Tongue (tissue), 3 donors: ENCODE measurements at places on chromosomes 11 and 22. TPM values are rescaled to one million over a fixed set of nuclear protein-coding genes. Genes with fewer than 3 reads are reported as not detected.

- DNase-seq: peak; percentile 48
Measured at GRCh38 chr11:120929664-120930154, 94.2 kb upstream of the TBCEL start.

The ADM2 gene
- 0.92 TPM for total RNA-seq

- no peak for DNase-seq
Measured at GRCh38 chr11:109914038-109914437, 179.2 kb upstream of the ZC3H12C start.

- DNase-seq: peak; percentile 35
Measured at GRCh38 chr11:6319001-6319703, 1.1 kb downstream of the CAVIN3 start.

DNA sequence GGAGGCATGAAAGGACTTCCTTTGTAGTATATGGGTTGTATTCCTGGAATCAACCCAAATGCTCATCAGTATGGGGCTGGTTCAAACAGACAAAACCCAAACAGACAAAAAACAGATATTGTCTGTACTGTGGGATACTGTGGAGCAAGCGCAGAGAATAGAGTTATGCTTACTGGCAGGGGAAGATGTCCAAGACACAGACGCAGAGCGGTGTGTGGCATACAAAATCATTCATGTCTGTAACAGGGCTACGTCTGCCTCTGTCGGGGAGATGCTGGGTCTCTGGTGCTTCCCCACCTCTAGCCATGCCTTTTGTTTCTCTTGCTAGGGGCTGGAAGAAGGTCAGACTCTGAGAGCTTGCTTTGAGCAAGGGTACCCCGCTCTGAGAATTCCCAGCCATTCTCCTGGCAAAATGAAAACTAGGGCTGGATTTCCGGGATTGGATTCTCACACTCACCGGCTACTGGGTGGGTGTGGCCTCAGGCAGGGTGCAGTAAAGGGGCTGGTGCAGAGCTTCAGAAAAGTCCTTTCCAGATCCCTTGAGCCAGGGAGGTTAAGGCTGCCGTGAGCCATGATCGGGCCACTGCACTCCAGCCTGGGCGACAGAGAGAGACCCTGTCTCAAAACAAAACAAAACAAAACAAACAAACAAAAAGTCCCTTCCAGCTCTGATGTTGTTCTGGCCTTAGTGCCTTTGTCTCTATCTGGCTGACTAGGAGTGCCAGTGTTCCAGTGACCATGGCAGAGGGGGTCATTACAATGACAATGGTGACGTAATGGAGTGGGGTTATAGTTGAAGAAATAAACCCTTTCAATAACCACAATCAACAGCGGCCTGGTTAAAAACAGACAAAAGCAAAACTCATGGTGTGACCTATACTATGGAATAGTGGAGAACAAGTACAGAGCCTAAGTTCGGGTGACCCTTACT is 2.9 kb upstream of the ABCC8 start:
- DNase-seq: peak; percentile 54

DNA sequence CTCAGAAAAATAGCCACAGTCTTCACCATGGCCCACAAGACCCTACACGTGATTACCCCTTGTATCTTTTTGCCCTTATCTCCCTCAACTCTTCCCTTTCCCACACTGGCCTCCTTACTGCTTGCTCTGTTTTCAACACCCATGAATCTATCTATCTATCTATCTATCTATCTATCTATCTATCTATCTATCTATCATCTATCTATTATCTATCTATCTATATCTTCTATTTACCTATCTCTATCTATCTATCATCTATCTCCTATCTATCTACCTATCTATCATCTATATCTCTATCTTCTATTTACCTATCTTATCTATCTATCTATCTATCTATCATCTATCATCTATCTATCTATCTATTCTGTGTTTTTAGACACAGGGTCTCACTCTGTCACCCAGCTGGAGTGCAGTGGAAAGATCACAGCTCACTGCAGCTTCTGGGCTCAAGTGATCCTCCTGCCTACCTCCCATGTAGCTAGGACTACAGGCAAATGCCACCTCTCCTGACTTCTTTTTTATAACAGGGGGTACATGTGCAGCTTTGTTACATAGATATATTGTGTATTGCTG is 54.2 kb downstream of the CNTF start:
- DNase-seq: no peak

- no peak for DNase-seq
Measured at GRCh38 chr11:59261150-59261549, 48.4 kb upstream of the MPEG1 start.

The NAALAD2 gene
- total RNA-seq: 8.5 TPM

The OR52I2 gene
- not detected for total RNA-seq

DNA sequence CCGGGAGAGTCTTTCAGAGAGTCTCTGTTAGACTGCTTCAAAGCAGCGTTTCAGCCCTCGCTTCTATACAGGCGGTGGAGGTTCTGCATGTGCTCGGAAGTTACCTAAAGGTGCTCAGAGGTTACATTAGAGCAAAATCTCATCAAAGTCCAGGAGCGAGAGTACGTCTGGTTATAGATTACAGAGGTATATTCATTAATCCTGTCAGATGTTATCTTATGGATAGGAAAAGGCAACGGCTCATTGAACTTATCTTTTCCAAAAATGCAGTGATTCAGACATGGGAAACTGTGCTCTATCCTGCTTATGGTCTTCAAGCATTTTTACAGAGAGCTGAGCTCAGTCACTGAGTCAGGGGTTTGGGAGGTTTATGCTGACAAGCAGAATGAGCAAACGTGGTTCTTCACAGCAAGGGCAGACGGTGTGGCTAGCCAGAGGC is 9.1 kb upstream of the ZBED5 start:
- DNase-seq: no peak

The CCDC116 gene
- total RNA-seq: not detected

DNA sequence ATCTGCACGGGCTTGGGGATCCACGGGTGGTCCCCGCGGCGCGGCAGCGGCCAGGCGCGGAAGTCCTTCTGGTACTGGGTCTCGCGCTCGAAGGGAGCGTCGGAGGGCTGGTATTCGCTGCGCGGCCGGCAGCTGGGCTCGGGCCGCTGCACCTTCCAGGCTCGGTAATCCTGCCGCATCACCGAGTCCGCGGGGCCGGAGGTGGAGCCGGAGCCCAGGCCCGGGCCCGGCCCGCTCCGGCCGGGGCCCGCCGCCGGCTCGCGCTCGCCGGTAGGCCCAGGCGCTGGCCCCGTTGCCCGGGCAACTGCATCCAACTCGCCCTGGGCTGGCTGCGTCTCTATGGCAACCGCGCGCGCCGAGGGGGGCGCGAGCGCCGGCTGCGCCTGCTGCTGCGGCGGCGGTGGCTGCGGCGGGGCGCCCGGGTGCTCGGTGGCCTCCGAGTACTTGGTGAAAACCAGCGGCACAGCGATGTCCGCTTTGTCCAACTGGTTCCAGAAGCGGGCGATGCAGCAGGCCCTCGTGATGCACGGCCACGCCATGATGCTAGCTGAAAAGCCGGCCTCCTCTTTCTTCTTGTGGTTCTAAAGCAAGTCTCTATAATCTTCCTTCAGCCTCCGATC is 897 bp downstream of the MAP6 start:
- peak; percentile 68 for DNase-seq

The MAFF gene
- total RNA-seq: 20.9 TPM

DNA sequence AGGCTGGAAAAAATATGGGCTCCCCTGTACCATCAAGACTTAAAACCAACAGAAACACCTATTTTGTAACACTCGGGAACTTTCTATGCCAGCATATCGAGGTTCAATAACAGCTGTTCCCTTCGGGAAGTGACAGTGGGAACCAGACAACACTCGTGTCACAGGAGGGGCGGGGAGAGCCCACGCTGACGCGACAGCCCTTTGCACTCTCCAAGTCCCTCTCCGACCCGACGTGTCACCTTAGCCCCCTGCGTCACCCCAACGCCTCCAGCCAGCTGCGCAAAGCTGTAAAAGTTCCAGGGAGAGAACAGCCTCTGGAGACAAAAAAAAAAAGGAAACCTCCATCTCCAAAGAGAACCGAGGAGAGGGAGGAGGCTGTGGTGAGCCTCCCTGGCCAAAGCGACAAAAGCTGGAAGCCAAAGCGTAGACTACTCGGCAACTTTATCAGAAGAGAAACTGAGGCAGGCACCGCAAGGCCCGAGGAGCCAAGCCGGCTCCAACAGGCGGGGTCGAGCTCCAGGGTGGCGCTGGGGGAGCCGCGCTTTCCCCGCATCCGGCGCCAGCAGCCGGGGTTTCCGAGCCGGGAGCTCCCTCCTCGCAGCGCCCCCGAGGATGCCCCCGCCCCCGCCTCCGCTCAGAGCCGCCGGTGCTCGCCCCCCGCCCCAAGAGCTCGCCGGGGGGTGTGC is 751 bp downstream of the ARFGAP3 start:
- peak; percentile 56 for DNase-seq

DNA sequence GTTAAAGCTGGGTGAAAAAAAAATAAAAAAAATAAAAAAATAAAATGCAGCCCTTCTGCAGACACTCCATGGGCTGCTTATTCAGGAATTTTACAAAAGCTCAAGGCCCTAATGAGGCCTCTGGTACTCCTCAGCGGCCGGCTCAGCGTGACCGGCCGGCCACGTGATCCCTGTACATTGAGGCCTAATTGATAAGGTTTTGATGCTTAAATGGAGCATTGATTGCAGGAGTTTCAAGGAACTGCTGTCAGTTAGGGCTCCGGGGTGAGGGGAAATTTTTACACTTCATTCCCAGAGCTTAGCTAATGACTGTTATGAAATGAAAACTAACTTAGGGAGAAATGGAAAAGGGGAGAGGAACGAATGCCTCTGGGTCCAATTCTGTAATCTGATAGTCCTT is 368.8 kb upstream of the KIRREL3 start:
- DNase-seq: no peak

DNA sequence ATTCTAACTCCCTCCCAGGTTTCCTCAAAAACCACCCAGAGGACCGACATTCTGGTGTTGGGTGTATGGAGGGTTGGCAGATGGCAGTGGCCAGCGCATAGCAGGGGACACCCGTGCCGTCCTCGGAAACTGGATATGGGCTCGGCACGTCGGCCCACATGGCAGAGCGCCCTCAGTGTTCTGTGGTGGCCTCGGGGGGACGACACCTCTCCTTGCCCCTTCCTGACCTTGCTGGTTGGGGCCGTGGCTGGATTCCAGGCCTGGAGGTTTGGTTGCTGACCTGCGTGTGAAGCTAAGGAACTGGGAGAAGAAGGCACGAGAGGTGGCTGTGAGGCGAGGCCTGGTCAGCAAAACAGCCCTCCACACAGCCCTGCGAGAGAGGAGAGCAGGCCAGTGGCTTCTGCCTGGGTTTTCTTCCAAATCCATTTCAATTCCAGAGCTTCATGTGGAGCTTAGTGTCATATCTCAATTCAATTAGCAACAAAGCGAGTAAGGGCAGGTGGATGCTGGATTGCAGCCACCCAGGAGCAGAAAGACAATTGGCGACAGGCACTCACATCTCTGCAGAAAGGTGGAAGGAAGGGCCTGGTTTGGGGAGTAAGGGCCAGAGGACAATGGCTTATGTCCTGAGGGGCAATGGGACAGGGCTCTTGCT is 478.4 kb downstream of the BRD1 start:
- no peak for DNase-seq

The OR52B2 gene
- total RNA-seq: not detected
